ENCODE measurements at places on chromosomes 7 and 10.

DNA sequence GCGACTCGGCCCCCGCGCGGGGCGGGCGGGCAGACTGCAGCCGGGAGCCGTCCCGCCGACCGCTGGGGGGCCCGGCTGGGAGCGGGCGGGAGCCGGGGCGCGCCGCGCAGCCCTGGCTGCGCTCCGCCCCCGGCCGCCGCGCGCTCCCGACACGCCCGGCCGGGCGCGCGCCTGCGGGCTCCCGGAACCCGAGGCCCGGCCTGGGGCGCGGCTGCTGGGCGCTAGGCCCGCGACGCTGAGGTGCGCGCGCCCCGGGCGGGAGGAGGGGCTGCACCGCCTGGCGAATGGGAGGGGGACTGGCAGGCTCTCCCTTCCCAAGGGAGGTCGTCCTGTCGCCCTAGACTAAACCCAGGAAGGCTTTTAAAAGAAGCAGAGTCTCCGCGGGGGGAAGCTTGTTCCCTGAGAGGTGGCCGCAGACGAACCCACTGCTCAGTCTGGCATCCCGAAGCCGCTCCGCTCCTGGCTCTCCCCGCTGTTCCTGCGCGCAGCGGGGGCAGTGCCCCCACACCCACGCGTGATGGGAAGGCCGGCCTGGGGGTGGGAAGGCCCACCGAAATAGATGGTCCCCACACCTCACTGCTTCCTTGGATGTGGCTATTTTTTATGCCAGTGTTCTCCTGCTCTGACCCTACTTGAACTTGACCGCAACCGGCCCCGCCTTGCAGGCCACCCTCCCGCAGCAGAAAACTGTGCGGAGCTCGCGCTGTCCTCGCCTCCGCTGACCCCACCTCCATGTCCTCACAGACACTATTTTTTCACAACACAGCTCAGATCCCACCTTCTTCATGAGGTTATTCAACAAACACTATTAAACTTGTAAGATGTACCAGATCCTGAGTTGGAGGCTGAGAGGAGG, at the start of gene VOPP1:
Gene VOPP1, minus strand, starts transcription at position 125 of the 856 bp plus-strand sequence. CDS start 178 bp downstream, outside the sequence.
- peak; percentile 76 for DNase-seq

GRCh38 chr10:70328967-70329366, 45.2 kb upstream of the NPFFR1 start:
- DNase-seq = peak; percentile 55

- no peak for DNase-seq
Measured at GRCh38 chr7:3075441-3075840, 31.8 kb upstream of the CARD11 start.

- DNase-seq = no peak
Measured at GRCh38 chr7:12303062-12303461, 92.0 kb downstream of the TMEM106B start.

GRCh38 chr10:110399106-110399964, 94.6 kb upstream of the SMNDC1 start:
- no peak for DNase-seq

- DNase-seq = no peak
Measured at GRCh38 chr10:79360499-79361342, 13.5 kb downstream of the PPIF start.

DNA sequence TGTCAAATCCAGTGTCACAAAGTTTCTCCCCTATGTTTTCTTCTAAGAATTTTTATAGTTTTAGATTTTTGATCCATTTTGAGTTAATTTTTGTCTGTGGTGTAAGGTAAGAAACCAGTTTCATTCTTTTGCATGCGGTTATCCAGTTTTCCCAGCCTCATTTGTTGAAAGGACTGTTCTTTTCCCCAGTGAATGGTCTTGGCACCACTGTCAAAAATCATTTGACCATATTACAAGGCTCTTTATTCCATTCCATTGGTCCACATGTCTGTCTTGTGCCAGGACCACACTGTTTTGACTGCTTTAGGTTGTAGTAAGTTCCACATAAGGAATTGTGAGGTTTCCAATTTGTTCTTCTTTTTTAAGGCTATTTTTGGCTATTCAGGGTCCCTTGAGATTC, 64.0 kb downstream of the INPP5A start:
- no peak for DNase-seq

DNA sequence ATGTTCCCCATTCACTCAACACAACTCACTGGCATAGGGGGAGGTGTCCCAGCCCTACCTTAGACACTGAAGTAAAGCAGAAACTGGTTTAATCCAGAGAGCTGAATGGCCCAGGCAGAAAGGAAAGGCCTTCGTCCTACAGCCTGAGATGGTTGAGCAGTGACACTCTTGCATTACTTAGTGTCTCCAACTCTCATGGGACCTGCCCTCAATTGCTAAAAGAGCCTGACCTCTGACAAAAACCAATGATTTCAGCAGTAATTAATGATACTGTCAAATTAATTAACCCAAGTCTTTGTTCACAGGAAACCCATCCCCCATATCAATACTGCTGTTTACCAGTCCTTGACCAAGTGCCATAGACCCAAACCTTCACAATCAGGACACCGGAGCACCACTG, 48.6 kb downstream of the ICA1 start:
- DNase-seq = no peak

DNA sequence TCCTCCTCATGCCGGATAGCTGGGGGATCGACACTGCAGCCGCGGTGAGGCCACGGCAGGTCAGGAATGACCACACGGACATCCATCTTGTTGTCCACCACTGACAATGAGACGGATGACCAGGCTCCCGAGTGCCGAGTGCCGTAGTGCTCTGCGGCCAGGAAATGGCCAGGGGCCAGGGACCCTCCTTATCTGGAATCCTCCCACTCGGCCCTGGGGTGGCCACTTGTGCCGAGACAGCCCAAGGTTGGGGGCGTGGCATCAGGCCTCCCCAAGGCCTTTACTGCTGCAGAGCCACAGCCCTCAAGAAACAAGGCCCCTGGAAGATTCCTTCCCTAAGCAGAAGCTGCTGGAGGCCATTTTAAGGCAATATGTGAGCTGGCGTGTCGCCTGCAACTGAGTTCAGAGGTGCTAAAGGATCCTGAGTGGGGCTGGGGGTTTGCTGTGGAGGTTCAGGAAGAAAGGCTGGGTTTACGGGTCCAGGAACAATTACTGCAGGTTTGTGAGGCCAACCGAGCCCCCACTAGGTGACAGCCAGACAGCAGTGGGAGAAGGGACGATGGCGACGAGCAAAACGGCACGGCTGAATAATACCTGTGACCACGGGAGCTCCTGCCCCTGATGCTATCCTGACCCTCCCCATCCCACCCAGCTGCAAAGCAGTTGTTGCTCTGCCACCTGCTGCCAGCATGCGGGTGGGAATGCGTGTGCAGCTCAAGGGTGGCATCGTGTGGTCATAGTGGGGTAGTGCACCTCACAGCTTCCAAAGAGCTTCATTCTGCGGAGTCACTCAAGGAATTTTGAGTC, 31.6 kb upstream of the LEP start:
- peak; percentile 66 for DNase-seq

GRCh38 chr7:130814778-130815335, 80.8 kb upstream of the KLF14 start:
- DNase-seq = peak; percentile 33

DNA sequence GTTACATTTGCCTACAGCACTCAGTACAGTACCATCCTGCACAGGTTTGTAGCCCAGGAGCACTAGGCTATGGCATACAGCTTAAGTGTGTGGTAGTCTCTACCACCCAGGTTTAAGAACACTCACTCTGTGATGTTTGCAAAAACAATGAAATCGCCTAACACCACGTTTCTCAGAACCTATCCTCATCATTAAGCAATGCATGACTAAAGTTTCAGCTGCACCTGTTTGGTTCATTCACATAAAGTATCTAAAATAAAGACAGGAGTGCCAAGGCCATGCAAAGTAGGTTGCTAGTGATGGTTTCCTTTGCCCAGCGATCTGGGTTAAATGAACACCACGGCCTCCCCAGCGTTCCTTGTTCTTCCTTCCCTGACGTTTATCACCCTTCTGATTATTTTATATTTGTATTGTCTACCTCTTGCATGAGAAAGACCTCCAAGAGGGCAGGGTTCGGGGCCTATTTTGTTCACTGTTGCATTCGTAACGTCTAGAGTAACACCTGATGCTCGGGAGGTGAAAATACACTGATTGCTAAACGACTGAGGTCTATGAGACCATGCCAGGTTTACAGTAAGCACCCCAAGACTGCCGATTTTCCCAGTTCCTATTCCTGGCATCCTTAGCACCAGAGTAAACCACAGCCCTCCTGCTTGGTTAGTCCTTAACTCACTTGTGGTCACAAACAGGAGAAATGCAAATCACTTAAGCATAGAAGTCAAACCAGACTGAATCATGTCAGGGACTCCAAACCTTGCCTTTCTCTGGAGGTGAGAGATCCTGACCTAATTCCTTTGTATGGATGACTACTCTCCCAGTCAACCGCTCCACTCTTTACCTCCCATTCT, 204.1 kb upstream of the NFE2L3 start:
- DNase-seq = no peak

GRCh38 chr7:15936991-15937390, 250.5 kb upstream of the MEOX2 start:
- no peak for DNase-seq

GRCh38 chr10:123404357-123404756, 250.2 kb downstream of the BUB3 start:
- DNase-seq = no peak

- no peak for DNase-seq
Measured at GRCh38 chr7:674454-675410, 51.8 kb upstream of the DNAAF5 start.

- DNase-seq = no peak
Measured at GRCh38 chr7:2940466-2940865, 96.4 kb upstream of the GNA12 start.

GRCh38 chr10:58662314-58662713, 149.6 kb downstream of the BICC1 start:
- peak; percentile 88 for DNase-seq

- peak; percentile 36 for DNase-seq
Measured at GRCh38 chr7:44631458-44632115, 25.2 kb downstream of the OGDH start.

DNA sequence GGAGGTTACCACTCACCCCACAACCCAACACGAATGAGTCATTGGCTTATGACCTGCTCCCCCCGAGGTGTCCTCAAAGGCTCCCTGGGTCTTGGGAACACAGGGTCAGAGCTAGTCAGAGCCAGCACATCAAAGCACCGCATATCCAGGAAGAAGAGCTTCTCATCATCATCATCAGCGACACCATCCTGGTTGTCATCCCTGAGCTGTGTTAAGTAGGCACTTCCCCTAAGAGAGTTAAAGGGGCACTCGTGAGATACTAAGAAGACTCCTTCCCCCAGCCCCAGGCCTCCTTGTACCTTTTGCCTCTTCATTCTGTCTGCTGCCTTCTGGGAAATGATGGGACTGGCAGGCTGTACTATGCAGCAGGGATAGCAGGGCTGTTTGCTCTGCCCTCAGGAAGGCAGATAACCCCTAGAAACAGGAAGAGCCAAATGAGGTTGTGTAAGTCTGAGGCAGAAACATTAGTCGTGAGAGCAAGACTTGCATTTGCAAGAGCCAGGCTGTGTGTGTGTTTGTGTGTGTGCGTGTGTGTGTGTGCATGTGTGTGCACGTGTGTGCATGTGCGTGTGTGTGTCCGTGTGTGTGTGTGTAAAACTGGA, 11.1 kb upstream of the CPA1 start:
- peak; percentile 37 for DNase-seq

- DNase-seq = no peak
Measured at GRCh38 chr7:77367976-77368375, 48.2 kb downstream of the GSAP start.

- no peak for DNase-seq
Measured at GRCh38 chr10:113899952-113900598, 45.6 kb downstream of the NHLRC2 start.

DNA sequence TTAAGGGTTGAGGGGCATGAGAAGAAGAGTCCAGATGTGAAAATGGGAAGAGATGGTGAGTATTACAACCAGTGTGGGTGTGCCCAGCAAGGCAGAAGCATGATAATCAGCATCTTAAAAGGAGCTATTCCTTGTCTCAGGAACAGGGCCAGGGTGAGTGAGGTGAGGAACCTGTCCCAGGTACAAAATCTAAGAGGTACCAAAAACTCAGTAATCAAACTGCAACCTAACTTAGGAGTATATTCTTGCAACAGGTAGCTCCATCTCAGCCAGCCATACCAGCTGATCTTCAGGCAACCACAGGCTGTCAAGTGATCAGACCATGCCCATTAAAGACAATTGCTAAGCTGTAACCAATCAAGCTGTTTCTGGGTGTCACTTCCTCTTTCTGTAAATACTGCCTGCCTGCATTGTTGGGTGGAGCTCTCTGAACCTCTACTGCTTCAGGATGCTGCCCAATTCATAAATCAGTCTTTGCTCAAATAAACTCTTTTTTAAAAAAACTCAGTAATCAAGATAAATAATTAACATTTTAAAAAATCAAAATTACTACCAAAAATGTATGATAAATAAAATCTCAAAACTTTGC, 7.4 kb downstream of the KEL start:
- peak; percentile 24 for DNase-seq

- DNase-seq = no peak
Measured at GRCh38 chr7:105141068-105141467, 127.1 kb downstream of the KMT2E start.

- DNase-seq = peak; percentile 22
Measured at GRCh38 chr7:151853896-151854719, 22.8 kb downstream of the PRKAG2 start.

DNA sequence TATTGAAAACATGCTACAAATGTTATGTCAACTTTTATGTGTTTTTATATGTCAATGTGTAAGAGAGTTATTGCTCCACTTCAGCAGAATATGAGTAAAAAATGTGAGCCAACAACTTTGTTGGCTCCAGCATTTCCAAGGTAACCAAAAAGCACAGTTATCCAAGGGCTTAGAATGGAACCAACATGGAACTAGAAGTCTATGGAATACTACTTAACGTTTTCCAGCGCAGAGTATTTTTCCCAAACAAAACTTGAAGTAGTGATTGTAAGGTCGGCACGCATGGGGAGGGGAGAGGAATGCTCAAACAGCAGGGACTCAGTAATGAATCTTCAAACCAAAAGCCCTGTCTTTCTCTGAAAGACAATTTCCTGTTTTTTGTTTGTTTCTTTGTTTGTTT, 45.0 kb upstream of the TSPAN13 start:
- no peak for DNase-seq

DNA sequence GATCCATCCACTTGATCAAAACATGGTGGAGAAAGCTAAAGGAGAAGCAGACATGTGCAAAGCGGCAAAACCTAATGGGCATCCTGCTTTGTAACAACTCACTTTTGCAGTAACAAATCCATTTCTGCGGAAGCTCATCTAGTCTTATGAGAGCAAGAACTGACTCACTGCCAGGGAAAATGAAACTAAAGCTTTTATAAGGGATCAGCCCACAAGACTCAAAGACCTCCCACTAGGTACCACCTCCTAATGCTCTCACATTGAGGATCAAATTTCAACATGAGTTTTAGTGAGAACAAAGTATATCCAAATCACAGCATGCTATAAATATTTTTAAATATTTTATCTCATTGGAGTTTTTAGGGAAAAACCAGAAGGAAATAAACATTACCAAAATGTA, 120.1 kb upstream of the GNAI1 start:
- DNase-seq = peak; percentile 11

DNA sequence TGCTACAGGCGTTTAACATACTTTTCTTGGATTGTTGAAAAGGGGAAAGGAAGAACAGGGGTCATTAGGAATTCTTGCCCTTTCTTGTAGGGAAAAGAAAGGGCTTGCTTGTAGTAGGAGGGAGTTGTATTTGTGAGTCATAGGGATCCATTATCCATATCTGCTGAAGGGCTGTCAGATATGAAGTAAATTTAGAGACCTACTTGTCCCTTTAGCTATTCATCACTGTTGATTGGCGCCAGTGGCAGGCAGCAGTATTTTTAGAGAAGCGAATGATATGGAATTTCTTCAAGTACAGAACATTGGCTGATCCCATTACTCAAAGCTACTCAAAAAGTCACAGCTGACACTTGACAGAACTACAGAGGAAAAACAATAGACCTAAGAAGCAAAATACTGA, 97.7 kb downstream of the CELF2 start:
- no peak for DNase-seq

GRCh38 chr10:99994801-99995200, 14.9 kb downstream of the DNMBP start:
- no peak for DNase-seq
